ENCODE measurements at places on chromosomes 13 and 19.

DNA sequence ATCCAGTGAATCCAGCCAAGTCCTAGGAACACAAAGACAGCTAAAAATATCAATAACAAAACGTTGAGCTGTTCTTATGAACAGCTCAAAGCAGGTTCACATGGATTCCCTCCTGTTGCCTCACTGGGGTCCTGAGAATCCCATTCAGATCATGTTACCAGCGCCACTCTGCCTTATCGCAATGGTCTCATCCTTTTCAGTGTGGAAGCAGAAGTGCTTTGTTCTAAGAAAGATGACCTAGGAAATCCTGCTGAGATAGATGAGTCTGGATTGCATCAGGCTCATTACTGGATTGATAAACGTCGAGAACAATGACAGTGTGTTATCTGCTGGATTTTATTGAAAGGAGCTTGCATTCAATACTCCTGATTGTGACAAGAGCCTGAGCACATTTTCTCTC, 87.0 kb downstream of the SLAIN1 start:
- no peak for DNase-seq

GRCh38 chr19:53190253-53190652, 2.9 kb downstream of the ZNF665 start:
- no peak for DNase-seq

DNA sequence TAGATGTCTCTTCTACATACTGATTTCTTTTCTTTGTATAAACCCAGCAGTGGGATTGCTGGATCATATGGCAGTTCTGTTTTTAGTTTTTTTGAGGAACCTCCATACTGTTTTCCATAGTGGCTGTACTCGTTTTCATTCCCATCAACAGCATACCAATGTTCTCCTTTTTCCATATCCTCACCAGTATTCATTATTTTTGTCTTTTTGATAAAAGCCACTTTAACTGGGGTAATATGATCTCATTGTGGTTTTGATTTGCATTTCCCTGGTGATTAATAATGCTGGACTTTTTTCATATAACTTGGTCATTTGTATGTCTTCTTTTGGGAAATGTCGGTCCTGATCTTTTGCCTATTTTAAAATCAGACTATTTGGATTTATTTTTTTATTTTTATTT, 108.5 kb downstream of the PAN3 start:
- no peak for DNase-seq

DNA sequence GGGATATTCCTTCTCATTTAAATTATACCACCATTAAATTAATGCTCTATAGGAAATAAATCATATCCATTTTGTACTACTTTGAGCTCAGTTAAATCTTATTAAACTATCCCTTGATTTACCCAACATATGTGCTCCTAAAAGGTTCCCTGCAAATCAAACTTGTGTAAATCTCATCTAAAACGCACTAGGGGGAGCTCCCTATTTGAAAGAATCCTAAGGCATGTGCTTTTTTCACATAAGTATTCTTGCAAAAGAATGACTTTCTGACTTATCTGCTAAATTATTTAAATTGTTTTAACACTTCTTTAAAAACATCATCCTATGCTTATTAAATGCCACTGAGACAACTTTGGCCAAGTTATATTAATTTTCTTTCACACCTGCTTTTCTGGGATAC, 7.9 kb downstream of the INTS6 start:
- no peak for DNase-seq

- DNase-seq: no peak
Measured at GRCh38 chr19:50206191-50206590, 2.8 kb downstream of the MYH14 start.

- DNase-seq: no peak
Measured at GRCh38 chr19:46303322-46303690, 6.5 kb downstream of the HIF3A start.

- DNase-seq: no peak
Measured at GRCh38 chr19:46630586-46631205, 5.3 kb downstream of the GNG8 start.

- no peak for DNase-seq
Measured at GRCh38 chr13:39941236-39941635, 285.8 kb downstream of the COG6 start.

GRCh38 chr19:4140237-4140711, 13.2 kb upstream of the CREB3L3 start:
- peak; percentile 16 for DNase-seq

DNA sequence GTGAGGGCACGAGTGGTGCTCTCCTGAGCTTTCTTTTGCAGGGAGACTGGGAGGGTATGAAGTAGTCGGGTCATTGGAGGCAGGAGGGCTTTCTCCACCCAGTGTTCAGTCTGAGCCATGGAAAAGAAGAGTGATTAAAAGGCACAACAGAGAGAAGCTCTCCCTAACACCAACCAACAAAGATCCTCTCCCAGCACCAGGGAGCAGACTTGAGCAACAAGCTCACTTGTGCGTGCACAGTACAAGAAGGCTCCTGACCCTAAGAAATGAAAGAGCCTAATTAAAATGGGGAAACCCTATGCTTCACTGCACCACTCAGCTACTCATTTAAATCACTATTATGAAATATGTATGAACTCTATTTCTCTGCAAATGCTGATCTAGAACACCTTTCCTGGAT, 276.3 kb upstream of the SOX21 start:
- DNase-seq: no peak

All from activated CD4-positive, alpha-beta T cell treated with anti-CD3 and anti-CD28 coated beads, Interleukin-2, amount 50 U/mL, for 48 hours (primary cell).